K562 (cell line): ENCODE measurements at places on chromosomes 1 and 21. TPM values are rescaled to one million over a fixed set of nuclear protein-coding genes. Genes with fewer than 3 reads are reported as not detected.

Gene PAPPA2
- 0.07 and 0.09 TPM in 2 replicates for total RNA-seq

Gene TNFRSF1B
- total RNA-seq = 91.3 and 91.6 TPM in 2 replicates

Gene MNDA
- not detected in 2 replicates for total RNA-seq

Gene CFAP107
- total RNA-seq = not detected in 2 replicates

Gene TSPAN2
- not detected in 2 replicates for total RNA-seq

DNA sequence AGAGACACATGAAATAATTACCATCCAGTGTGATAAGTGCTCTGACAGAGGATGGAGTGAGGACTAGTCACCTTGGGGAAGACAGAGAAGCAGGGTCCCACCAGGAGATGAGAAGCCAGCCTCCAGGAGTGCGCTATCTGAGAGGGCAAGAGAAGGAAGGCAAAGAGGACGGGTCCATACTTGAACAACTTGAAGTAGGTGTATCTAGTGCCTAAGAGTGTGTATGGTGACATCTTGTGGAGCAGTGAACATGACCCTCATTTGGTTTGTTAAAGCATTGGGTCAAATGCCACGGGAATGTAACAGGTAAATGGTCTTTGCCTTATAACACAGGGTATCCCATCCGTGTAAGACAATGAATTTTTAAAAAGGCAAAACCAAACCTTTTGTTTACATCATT is 39.8 kb downstream of the MRPL39 start:
- no peak overlapping the region for H3K4me3 ChIP-seq
- H3K4me1 ChIP-seq = no peaks in the 10 kb centered on the region
- no peak for DNase-seq
- H3K27ac ChIP-seq = no peak overlapping the region
- peaks cover 3% of the 10 kb centered on the region; the same call in 1 of the 3 replicates for H3K36me3 ChIP-seq
- H3K27me3 ChIP-seq = no peaks in the 10 kb centered on the region

GRCh38 chr1:198326915-198327314 is 170.1 kb downstream of the NEK7 start:
- no peaks in the 10 kb centered on the region for H3K36me3 ChIP-seq
- DNase-seq = no peak
- 0 out of 2 replicates have a peak, but pooled peaks cover 5% of the 10 kb centered on the region for H3K27me3 ChIP-seq
- no peak overlapping the region for H3K27ac ChIP-seq

- DNase-seq = no peak
- no peaks in the 10 kb centered on the region for H3K4me1 ChIP-seq
- no peak overlapping the region for H3K4me3 ChIP-seq
Measured at GRCh38 chr21:31261759-31262158, 82.3 kb downstream of the TIAM1 start.

GRCh38 chr1:81126989-81127581 is 673.6 kb upstream of the ADGRL2 start:
- no peak overlapping the region for H3K4me3 ChIP-seq
- no peaks in the 10 kb centered on the region for H3K36me3 ChIP-seq
- H3K27me3 ChIP-seq = no peaks in the 10 kb centered on the region
- DNase-seq = no peak
- no peak overlapping the region for H3K27ac ChIP-seq
- H3K4me1 ChIP-seq = no peaks in the 10 kb centered on the region

DNA sequence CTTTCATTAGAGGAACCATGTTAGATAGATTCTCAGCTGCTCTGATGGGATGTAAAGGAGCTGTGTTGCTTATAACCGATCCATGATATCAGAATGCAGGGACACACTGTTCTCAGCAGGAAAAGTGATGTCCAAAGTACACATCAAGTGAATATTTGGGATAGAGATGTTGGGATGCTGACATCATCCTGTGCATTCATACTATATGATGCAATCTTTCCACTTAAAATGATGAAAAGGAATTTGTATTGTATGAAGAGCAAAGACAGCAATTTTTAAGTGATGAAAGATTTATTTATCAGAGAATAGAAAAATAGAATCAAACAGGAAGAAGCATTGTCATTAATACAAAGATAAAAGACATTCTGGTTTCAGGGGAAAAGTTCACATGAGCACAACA is 110.1 kb downstream of the ERG start:
- H3K27me3 ChIP-seq = peaks cover 19% of the 10 kb centered on the region; the same call in 2 of the 3 replicates
- no peak overlapping the region for H3K4me3 ChIP-seq
- no peak overlapping the region for H3K27ac ChIP-seq
- no peak for DNase-seq
- H3K36me3 ChIP-seq = no peaks in the 10 kb centered on the region

DNA sequence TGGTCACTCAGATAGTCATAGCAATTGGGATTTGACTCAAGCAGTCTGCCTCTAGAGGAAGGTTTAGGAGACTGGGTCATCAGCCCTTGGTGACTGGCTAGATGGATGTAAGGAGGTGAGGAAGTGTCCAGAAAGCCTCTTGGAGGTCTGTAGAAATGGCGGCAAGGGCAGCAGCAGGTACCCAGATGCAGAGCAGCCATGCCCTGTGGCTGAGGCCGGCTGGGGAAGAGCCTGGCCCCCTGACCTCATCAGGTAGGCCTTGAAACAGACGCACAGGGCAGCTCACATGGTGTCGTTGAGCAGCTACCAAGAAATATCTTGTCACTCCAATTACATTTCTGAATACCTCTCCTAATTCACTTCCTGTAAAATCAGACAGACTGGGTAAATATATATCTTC is 98.2 kb downstream of the DMRTB1 start:
- H3K27me3 ChIP-seq = peaks cover 10% of the 10 kb centered on the region
- DNase-seq = no peak
- H3K4me1 ChIP-seq = no peaks in the 10 kb centered on the region
- no peak overlapping the region for H3K4me3 ChIP-seq
- no peak overlapping the region for H3K27ac ChIP-seq
- no peaks in the 10 kb centered on the region for H3K36me3 ChIP-seq

GRCh38 chr1:224620105-224620504 is 4.0 kb downstream of the CNIH3 start:
- H3K36me3 ChIP-seq = no peaks in the 10 kb centered on the region
- H3K4me1 ChIP-seq = no peaks in the 10 kb centered on the region; the same call in 2 of the 3 replicates
- H3K4me3 ChIP-seq = no peak overlapping the region
- no peak overlapping the region for H3K27ac ChIP-seq
- no peak for DNase-seq
